ENCODE measurements at places on chromosomes 7 and 10.

- DNase-seq: no peak
Measured at GRCh38 chr10:31404640-31405039, 85.6 kb downstream of the ZEB1 start.

- DNase-seq: no peak
Measured at GRCh38 chr10:82294874-82295378, 419.9 kb downstream of the NRG3 start.

DNA sequence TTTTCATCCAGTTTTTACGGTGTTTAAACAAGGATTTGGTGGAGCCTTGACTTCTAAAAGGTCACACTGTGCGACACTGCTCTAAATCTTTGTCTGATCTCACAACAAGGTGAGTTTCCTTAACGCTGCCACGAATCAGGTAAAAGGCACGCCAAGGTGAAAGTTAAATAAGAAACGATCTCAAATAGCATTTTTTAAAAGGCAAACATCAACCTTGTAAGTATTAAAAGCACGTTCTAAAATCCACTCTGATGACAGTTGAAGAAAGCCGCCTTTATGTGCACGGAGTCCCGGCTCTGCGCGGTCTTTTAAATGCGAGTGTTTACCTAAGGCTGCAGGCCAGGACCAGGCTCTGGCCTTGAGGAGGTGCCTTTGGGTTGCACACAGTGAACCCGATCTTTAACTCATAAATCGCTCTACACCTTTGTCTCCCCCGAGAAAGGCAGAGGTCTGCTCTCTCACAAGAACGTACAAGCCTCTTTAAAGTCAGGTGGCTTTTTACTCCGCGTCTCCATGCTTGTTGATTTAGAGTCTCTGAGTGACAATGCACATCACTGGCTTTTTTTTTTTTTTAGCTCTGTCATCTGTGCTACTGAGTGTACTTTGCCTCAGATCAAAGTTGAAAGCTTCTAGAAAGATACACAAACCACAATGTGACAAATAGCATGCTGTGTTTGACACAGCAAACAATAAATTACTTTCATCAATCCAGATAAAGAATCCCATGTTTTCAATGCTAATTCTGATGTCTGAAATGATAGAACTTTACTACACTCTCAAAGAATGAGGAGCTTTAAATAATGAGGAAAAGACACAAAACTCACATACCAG, 25.9 kb upstream of the RNF32 start:
- no peak for DNase-seq

GRCh38 chr7:107206706-107207105, 37.9 kb downstream of the HBP1 start:
- DNase-seq: no peak

DNA sequence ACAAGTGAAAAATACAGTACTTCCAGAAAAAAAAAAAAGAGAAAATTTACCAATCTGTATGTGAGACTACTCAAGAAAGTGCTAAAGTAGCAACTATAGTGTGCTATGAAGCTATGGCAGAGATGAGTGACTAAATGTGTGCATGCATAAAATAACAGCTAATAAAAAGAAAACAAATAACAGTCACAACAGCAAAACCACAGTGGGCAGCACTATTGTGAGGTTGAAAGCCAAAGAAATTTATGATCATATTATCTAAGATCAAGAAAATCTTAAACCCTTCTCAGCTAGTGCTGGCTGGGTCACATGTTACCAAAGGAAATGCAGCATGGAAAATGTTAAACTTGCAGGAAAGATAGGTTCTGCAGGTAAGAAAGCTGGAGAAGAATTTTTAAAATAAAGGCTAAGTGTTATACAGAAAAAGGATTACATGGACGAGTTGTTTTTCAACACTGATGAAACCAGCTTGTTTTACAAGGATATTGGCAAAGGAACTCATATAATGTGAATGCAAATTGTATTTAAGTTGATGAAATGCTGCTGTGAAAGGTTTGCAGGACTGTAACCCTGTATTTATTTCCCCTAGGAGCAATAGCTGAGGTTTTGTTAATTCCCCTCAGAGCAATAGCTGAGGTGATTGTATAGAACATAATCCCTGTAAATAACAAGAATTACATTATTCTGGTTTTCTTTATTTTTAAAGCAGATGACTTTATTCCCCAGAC, 15.6 kb upstream of the OR2A5 start:
- DNase-seq: no peak

DNA sequence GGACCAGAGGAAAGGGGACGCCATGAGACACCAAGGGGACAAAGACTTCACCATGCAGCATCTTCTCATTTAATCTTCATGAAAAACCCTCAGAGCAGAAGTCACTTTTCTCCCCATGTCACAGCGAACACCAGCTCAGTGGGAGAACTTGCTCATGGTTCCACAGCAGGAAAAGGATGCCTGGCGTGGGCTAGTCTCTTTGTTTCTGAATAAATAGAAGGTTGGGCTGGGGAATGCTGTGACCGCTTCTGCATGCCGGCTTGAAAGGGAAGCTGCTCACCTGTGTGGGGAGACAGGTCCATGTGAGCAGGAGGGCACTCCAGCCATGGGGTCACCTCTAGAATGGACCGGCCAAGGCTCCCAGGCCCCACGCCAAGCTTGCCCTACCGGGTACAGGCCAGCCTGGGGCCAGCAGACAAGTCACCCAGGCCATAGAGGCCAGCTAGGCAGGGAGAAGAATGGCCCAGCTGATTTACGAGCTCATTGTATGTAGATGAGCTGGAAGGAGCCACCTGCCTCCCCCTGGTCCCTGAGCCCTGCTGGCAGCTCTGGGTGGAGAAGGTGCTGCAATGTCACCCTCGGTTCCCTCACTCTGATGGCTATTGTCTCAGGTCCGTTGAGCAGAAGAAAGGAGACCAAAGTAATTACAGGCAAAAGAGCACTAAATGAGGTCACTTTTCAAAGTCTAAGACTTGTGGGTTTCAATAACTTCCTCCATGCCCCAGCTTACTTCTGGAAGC, 82.0 kb upstream of the PDZD8 start:
- DNase-seq: no peak

- no peak for DNase-seq
Measured at GRCh38 chr7:131274986-131275385, 52.7 kb upstream of the MKLN1 start.

GRCh38 chr7:16421333-16422102, at the start of gene CRPPA:
Gene CRPPA (minus strand): TSS chr7:16421538. CDS start chr7:16421322, 216 bp downstream.
- DNase-seq: no peak

DNA sequence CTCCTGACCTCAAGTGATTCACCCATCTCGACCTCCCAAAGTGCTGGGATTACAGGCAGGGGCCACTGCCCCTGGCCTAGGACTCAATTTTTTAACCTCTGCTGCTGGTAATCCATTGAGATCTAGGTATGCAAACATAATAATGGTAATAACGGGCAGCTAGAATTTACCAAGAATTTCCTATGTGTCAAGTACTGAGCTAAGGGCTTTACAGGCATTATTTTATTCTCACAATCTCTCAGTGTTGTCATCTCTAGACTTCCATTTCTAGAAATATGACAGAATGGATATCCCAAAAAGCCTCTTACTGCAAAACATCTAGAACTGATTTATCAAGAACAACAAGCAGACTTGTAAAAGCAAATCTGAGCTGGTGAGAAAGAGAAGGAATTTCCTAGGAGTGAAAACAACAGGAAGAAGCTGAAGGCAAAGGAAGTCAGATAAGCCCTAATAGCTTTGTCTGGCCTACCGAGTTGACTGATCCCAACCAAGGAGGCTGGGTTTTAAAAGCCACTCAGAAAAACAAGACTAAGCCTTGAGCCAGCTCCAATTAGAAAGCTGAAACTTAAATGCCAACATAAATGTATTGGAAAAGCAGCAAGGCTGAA, 70.6 kb downstream of the CCDC71L start:
- no peak for DNase-seq

DNA sequence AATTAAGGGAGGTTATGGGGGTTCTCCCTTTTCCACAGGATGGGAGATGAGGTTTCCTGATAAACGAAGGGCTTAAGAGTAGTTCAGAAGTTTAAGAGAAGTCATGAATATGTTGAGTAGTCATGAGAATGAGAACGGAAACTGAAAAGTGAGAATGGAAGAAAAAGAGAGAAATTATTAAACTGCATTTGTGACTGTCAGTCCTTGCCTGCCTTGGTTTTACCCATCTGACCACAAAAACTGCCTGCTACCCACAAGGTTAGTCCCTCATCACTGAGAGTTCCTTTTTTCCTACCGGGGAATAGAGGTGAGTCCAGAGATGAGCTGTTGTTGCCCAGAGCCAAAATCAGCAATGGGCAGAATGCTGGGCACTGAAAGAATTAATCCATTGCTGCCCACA, 174.1 kb upstream of the BET1 start:
- DNase-seq: no peak

DNA sequence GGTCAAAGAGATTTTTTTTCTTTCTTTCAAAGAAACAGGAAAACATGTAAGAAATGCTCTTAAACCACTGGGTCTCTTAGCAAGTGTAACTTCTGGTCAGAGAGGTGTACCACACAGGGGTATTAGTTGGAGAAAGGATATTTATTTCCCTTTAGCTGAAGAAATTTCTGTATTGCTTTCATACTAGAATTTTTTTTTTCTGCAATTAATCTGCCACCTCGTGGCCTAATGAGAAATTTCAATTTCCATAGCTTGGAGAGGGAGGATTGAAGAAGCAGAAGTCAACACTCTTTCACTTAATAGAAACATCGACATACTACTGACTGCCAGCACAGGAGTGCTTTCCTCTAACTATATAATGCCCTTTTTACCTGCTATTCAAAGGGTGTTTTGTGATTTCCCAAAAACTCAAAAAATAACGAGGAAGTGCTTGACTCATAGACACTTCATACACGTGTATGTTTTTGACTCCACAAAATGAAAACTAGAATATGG, 177.6 kb upstream of the NAMPT start:
- no peak for DNase-seq

DNA sequence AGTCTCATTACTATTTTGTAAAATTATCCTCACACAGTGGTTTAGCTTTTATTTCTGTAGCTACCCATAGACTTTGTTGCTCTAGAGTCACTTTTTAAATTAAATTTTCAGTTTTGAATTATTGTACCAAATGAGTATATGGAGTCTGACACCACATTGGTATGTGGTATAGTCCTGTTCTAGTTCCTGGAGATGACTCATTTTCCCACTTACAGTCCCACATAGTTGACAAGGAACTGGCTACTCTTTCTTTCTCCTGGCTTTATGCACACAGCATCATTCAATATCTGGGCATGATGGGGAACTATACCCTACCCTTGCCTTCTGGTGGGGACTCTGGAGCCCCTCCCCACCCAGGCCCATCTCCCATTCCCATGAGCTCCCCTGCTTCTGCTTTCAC, 92.6 kb upstream of the RAB11FIP2 start:
- no peak for DNase-seq
